Hematopoietic multipotent progenitor cell treated with erythropoietin and hydrocortisone succinate and interleukin-3 and kit ligand, for 4 days (in vitro differentiated cells): ENCODE measurements at places on chromosomes 6 and 20.
A peak's percentile ranks its signal among the peaks of the same experiment; 100 is the strongest.

GRCh38 chr6:32118782-32119628 is 9.0 kb downstream of the ATF6B start:
- peak; percentile 91 for DNase-seq

- no peak for DNase-seq
Observed at GRCh38 chr20:58645412-58645968, 5.6 kb upstream of the STX16 start.

- no peak for DNase-seq
Observed at GRCh38 chr6:81789291-81789690, 36.8 kb upstream of the TENT5A start.

DNA sequence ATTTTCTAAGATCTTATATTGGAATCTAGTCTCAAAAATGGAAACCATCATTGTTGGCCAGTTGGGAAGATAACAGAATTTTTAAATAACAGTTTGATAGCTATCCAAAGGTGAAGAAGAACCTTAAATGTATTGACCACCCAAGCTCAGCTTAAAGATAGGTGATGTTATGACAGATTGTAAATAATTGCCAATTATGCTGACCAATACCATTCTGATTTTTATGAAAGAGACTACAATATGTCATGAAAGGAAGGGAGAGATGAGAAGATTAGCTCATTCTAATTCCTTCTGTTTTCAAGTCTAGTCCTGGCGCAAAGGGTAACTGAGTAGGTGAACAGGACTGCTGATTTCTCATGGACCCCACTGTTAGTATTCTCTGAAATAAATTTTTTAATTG is 5.7 kb upstream of the TAB2 start:
- DNase-seq: no peak

DNA sequence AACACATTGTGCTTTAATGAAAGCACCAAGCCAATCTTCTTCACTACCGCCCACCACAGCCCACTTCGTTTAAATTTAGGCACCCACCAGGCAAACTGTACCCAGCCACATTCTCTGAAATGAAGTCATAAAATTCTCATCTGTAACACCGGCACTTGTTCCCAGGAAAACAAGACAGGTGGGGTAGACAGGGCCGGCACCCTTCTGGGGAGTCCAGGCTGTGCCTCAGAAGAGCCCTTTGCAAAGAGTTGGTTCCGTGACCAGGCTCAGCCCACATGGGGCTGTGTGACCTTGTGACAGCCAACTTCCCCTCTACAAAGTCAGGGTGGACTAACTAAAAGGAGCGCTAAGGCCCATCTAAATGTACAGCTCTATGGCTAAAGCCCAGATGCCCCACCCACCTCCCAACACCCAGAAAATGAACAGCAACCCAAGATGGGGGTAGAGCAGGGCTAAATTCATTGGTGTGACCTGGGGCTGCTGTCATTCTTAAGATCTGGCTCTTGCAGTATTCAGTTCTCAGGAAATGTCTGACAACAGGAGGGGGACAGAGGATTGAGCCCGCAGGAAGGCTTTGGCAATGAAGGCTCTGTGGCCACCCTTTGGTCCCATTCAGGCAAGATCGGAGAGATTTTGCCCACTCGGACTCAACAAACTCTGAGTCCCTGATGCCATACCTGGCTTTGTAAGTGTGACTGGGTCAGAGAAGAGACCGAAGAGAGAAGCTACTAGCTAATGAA is 56.7 kb downstream of the TRERF1 start:
- DNase-seq: no peak

GRCh38 chr20:61901392-61902220 is 164.1 kb downstream of the TAF4 start:
- no peak for DNase-seq

- DNase-seq: no peak
Observed at GRCh38 chr6:53124131-53124800, 24.4 kb downstream of the GCM1 start.

GRCh38 chr20:9114709-9115108 is 45.8 kb downstream of the PLCB4 start:
- no peak for DNase-seq

DNA sequence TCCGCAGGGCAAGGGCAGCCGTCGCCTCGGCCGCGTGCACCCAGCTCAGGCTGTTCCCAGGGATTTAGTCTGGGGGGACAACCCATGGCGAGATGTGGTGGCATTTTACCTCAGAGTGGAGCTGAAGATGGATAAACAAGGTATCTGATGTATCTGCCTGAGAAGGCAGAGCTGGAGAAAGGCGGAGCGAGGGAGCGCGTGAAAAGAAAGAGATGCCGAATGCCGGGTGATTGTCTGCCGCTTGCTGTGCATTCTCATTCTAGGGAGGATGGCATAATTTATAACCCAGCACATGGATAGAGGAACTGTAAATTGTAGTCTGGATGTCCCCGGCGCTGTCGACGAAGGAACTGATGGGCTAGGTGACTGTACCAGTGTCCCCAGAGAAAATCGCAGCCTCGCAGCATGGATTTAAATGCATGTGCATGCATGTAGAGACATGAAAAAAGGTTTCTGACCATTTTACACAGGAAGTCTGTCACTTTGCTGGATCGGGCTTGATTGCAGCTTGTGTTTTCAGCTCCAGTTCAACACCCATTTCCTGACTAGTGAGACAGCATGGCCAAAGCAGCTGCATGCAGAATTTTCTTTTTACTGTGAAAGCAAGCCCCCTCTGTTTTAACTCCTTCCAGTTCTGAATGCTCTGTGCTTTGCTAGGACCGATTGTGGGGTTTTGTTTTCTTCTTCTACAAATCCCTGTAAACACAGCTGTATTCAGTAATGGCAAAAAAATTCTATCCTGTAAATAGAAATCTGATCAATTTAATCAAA is 149.7 kb downstream of the PRL start:
- peak; percentile 45 for DNase-seq

DNA sequence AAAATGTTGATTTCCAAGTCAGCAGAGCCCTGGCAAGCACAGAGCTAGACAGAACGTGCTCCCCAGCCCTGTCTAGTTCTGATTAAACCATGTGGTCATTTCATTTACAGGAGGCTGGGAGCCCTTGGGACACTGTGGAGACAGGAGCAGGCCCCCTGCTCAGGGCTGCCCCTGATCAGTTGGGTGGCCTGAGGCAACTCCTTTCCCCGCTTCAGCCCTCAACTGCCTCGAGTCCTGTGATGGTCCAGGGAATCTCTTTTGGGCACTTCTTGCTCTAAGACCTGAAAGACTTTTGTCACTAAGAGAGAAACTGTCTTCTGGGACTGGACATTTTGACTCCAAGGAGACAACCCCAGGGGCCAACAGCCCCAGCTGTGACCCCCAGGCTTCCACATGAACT is 13.5 kb downstream of the DYNLRB1 start:
- no peak for DNase-seq

- no peak for DNase-seq
Observed at GRCh38 chr6:2632368-2632767, 118.4 kb downstream of the MYLK4 start.

GRCh38 chr6:154766288-154766687 is 33.1 kb downstream of the SCAF8 start:
- no peak for DNase-seq

DNA sequence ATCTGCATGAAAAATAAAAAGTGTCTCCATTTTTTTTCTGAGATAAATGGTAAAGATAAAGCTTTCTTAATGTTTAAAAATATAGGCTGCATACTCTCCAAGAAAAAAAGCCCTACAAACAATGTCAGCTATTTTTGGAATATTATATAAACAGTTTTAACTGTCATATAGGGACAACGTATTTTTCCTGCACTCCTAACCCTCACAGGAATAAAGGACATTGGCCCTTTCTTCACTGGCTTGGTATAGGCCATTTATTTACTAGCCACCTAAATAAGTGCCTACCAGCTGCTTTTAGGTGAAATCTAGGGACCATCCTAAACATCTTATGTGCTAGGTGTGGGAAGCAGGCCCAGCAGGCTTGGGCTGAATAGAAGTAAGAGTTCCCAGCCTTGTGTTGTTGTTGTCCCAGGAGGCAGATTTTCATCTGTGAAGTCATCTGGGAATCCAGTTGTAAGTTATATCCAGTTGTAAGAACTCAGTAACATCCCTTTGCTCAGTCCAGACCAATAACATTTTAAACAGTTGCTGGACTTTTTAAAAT is 21.3 kb downstream of the FOXO3 start:
- DNase-seq: no peak

GRCh38 chr20:55919319-55919718 is 86.0 kb downstream of the CBLN4 start:
- DNase-seq: no peak

DNA sequence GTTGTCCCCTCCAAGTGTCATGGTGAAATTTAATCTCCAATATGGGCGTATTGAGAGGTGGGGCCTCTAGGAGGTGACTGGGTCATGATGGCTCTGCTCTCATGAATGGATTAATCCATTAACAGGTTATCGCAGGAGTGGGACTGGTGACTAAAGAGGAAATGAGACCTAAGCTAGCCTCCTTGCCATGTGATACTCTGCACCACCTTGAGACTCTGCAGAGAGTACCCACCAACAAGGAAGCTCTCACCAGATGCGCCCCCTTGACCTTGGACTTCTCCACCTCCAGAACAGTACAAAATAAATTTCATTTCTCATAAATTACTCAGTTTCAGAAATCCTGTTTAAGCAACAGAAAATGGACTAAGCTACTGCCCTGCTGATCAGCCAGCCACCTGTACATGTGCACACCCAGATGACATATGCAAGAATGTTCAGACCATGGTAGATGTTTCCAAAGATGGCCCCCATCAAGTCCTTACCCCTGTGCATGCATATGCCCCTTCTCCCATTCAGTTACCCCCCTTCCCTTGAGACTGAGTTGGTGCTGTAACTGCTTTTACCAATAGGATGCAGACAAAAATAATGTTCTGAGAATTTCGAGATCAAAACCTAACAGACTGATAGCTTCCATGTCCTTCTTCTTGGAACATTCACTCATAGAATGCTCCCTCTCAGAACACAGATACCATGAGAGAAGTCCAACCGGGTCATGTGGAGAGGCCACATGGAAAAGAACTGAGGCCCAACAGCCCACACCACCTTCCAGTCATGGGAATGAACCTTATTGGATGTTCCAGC is 28.4 kb downstream of the MAP3K5 start:
- DNase-seq: no peak

GRCh38 chr6:12943549-12943948 is 227.0 kb downstream of the PHACTR1 start:
- DNase-seq: no peak

DNA sequence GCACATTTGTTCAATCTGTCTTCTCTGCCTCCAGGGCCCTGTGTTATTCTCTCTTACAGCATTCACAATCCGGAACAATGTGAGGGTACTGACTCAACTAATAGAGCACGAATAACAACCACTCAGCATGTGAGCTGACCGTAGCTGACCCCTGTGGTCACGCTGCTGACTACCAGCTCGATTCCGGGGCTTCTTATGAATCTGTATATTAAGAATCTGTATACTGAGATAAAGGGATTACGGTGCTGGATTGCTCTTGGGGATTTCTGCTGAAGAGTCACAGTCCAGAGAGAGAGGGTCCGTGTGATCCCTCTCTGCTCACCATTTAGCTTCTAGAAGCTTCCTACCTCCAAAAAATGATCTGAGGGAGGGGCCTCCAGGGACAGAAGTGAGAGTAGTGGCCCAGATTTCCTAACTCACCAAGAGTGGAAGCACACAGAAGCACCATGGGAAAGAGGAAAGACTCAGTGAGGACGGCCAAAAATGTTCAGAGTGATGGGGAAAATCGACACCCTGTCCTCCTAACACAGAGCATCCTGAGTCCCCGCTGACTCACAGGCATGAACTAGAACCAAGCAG is 156.2 kb downstream of the THBS2 start:
- no peak for DNase-seq

DNA sequence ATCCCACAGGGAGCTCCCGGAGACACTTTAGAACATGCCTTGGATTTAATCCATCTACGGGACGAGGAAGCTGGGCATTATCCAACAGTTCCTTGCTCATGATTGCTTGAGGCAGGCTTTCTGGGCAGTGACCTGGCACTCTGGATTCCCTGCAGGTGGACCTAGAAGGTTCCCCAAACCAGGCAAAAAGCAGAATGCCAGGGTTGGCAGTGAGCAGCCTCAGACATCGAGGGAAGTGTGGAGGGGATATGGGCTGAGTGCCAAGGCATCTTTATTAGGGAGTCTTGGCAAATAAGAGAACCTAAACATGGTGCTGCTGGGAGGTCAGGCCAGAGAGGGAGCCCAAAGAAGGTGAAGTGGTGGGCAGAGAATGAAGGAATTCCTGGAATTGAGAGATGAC is 158.5 kb downstream of the CD83 start:
- DNase-seq: no peak

- no peak for DNase-seq
Observed at GRCh38 chr6:51892339-51892738, 195.1 kb downstream of the PKHD1 start.

GRCh38 chr6:16654701-16655100 is 106.6 kb downstream of the ATXN1 start:
- peak; percentile 38 for DNase-seq

DNA sequence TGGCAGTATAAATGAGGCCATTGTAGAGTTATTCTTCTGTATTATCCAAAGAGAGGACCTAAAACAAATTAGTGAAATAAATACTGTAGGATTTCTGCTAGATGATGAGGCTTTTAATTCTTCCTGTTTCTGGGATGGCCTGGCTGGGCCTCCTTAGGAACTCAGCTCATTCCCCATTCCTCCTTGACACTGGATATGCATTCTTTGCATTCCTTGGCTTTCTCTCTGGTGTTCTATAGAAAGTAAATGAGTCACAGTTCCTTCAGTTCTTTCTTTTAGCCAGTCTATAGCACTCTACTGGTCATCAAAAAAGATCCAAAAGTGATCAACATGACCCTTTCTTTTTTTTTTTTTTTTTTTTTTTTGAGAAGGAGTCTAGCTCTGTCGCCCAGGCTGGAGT is 8.6 kb downstream of the OR10C1 start:
- DNase-seq: no peak

GRCh38 chr20:51206032-51206662 is 183.2 kb upstream of the KCNG1 start:
- DNase-seq: no peak

DNA sequence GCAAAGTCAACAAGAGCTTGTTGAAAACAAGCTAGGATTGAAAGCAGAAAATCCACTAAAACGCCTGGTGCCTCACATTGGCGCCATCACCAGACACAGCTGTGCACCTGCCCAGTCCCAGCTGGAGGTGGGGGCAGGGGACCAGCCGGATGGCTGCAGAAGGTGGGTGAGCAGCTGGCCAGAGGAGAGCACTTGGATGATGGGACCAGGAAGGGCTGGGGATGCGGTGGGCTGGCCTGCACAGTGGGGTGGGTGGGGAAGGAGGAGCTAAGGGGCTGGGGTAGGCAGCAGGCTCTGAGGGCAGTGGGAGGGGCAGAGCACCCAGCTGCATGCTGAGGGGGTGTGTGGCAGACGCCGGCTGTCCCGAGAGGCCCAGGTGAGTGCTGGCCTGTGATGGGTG is 7.1 kb downstream of the CABLES2 start:
- DNase-seq: no peak

DNA sequence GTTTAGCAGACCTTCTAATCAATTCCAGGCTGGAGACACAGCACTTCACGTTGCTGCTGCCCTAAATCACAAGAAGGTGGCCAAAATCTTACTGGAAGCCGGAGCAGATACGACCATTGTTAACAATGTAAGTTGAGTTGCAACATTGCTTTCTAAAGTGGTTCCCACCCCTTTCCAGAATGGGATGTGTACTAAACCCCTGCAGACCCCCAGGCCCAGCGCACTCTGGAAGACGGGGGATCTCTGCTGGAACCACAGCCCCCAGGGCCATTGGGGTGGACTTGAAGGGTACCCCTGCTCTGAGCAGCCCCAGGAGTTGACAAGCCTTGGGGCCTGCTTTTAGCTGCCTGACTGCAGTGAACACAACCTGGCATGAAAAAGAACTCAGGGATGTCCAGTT is 22.0 kb downstream of the LYRM2 start:
- no peak for DNase-seq
